GM20000 (cell line): ENCODE measurements at places on chromosomes 2 and 18.

- no peak for DNase-seq
Observed at GRCh38 chr2:180101846-180102245, 94.7 kb upstream of the CWC22 start.

DNA sequence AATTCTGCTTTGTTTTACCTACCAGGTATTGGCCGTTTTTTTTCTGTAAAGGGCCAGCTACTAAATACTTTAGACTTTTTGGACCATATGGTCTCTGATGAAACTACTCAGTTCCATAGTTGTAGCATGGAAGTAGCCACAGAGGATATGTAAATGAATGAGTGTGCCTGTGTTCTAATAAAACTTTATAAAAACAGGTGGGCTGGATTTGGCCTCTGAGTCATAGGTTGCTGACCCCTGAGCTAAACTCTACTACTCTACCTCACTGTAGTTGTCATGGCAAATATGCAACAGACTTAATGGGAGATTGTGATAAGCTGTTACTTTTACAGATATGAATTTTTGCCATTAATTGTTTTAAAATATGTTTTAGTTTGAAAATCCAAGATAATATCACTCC lies 19.7 kb downstream of the CLIP4 start:
- DNase-seq: no peak

DNA sequence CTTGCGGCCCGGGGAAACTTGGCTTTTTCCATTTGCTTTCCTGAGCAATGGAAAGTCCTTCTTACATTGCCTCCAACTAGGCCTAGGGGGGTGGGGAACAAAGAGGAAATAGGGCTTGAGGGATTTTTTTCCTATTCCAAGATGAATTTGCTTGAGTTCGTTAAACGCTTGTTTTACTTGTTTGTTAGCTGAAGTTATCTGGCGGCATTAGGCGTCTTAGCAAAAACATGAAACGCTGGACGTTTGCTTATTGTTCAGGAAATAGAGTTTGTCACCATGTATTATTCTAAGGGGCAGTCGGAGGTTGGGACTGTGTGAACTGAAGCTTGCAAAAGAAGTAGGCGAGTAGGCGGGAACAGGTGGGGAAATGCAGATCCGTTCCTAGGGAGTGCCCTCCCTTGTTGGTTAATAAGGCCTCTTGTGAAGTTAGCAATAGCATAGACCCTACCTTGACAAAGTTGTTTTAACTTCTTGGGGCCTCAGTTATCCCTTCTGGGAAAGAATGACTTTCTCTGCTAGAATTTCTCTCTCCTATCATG lies 1.9 kb downstream of the CABLES1 start:
- peak; percentile 53 for DNase-seq

GRCh38 chr2:136214307-136215200 lies 96.6 kb upstream of the CXCR4 start:
- DNase-seq: peak; percentile 14

DNA sequence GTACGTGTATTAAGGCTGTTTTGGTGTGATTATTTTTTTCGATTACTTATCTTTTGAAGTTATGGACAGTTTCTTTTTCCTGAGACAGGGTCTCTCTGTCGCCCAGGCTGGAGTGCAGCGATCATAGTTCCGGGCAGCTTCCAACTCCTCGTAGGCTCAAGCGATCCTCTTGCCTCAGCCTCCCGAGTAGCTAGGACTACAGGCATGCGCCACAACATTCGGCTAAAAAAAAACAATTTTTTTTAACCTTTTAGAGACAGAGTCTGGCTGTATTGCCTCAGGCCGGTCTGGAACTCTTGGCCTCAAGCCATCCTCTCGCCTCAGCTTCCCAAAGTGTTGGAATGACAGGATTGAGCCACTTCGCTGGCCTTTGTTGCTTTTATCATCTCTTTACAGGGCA lies 945 bp downstream of the HAT1 start:
- no peak for DNase-seq

- no peak for DNase-seq
Observed at GRCh38 chr2:46369783-46370182, 72.6 kb downstream of the EPAS1 start.

DNA sequence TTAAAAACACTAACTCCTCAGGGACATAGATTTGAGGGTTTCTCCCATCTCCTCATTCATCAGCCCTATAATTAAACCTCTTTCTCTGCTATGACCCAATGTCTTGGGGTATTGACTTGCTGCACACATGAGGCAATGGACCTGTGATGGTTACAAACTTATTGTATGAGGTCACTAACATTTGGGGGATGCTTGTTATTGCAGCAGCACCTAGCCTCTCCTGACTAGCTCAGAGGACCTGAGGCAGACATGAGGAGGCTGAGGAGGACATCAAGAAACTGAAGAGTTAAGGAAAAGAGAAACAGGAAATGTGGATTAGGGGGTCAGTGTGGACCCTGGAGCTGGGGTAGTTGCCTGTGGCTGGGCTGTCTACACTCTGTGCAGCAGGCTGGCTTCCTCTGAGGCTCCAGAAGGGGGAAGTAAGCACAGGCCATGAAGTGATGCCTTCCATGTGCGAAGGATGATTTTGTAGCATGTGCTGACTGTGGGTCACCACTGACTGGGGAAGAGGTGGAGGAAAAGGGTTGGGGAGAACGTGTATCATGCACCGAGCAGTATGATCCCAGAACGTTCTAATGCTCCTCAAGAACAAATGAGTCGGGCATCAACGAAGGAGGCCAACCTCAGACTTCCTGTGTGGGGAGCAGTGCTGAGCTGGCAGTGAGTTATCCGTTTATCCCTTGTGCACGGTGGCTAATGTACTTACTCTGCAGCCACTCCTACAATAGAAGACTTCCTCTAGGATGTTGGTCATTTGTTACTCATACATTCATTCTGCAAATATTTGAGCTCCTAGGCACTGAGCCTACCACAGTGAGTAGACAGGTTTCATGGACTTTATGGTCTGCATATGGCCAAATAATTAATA lies 42.1 kb upstream of the RFX8 start:
- DNase-seq: no peak

GRCh38 chr2:60958800-60959199 lies 58.7 kb upstream of the PEX13 start:
- no peak for DNase-seq

GRCh38 chr2:108548208-108549003 lies 14.1 kb downstream of the LIMS1 start:
- no peak for DNase-seq

- no peak for DNase-seq
Observed at GRCh38 chr2:224901121-224901676, 141.1 kb downstream of the DOCK10 start.

GRCh38 chr2:152465541-152465940 lies 130.6 kb downstream of the FMNL2 start:
- DNase-seq: no peak

DNA sequence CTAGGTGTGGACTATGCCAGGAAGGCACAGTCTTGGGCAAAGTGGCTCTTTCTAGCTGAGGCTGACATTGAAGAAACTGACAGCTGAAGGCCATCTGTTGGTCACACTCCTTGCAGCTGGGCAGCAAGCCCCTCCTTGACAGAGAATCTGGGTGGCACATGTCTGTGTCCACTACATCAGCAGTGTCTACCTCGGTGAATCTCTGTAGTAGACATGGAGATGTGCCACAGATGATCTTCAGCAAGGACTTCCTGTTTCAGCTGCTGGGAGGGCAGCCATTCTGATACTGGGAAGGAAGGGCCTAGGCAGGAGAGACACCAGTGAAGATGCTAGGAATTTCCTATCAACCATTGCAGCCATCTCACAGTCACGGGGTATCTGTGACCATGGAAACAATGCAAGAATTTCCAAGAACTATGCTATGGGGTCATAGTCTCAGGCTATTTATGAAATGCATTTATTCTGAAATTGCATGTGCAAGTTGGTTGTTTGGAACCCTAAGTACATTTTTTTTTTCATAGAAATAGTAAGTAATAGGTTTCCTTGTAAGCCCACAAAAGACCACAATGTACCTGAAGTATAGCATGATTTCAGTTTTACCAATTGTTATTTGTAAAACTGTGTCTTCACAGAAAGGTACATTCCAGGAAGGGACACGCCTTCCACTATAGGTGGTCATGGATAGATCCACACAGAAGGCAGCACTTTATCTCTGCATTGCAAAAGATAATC lies 63.8 kb upstream of the DARS1 start:
- no peak for DNase-seq

GRCh38 chr18:55064073-55064472 lies 104.8 kb upstream of the CCDC68 start:
- DNase-seq: no peak

- DNase-seq: no peak
Observed at GRCh38 chr18:9790261-9790660, 82.2 kb downstream of the RAB31 start.
